ENCODE measurements at places on chromosomes 7 and 10.

DNA sequence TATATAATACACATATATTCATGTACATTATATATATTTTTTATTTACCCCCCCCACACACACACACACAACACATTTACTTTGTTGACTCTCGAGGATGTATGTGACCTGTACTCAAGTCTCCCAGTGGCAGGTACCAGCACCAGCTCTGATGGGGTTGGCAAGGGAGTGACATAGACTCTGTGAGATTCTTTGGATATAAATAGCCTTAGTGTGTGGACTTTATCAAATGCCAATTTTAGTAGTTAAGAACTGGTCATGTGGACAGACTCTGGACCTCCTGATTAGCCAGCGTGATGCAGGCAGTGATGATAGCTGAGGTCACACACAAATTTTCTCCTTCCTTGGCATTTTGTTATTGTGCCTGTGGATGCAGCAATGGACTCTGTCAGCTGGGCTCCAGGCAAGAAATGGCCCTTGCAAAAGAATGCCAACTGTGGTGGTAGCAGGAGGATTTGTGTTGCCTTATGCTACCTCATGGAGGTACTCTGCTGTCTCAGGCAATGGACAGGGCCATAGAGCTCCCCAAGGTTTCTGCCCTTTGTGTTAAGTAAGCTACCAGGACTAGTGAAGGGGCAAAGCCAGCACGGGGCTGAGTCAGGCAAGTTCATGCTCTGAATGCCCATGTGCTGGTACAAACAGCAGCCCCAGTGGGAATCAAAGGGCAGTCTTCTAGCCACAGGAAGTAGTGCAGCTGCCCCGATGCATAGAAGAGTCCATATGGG lies 224.6 kb upstream of the ZWINT start:
- DNase-seq = no peak

DNA sequence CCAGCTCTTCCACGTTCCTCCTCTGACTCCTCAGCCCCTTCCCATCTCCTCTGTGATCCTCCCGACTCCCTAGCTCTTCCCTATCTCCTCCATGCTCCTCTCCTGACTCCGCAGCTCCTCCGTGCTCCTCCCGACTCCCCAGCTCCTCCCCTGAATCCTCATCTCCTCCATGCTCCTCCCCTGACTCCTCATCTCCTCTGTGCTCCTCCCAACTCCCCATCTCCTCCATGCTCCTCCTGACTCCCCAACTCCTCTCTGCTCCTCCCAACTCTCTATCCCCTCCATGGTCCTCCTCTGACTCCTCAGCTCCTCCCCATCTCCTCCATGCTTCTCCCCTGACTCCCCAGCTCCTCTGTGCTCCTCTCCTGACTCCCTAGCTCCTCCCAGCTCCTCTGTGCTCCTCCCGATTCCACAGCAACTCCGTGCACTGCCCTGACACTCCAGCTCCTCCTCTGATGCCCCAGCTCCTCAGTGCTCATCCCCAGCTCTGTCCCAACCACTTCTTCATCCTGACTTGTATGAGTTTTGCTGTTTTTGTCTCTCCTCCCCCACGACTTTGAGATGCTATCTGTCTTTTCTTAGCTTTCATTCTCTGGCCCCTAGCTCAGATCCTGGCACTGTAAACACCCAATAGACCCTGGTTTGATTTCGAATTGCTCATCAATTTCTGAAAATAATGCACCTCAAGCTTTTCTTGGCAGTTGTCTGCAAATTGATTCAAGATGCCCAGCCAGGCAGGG lies 38.3 kb downstream of the OAT start:
- no peak for DNase-seq

- DNase-seq = peak; percentile 26
Observed at GRCh38 chr7:12638851-12639456, 48.5 kb upstream of the ARL4A start.

GRCh38 chr10:75672842-75673241 lies 241.4 kb downstream of the LRMDA start:
- DNase-seq = no peak

- DNase-seq = no peak
Observed at GRCh38 chr10:97796651-97797050, 24.9 kb upstream of the SFRP5 start.

- DNase-seq = no peak
Observed at GRCh38 chr7:47502240-47502877, 79.6 kb downstream of the TNS3 start.

- DNase-seq = no peak
Observed at GRCh38 chr7:463362-463781, 56.3 kb downstream of the PDGFA start.

DNA sequence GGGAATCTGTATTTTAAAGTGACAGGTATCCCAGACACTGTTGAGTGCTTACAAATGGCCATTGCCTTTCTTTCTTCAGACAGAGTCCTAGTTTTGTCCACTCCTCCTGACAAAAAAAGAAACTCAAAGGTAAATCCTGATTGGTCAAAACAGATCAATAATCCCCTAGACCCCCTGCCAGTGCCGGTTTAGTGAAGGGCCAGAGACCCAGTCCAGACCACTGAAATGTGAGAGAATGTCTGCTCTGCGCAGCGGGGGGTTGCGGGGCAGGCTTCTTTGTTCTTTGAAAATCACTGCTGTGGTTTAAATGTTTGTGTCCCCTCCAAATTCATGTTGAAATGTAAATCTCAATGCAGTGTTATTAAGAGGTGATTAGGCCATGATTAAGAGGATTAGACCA lies 177.7 kb upstream of the GPR26 start:
- no peak for DNase-seq

DNA sequence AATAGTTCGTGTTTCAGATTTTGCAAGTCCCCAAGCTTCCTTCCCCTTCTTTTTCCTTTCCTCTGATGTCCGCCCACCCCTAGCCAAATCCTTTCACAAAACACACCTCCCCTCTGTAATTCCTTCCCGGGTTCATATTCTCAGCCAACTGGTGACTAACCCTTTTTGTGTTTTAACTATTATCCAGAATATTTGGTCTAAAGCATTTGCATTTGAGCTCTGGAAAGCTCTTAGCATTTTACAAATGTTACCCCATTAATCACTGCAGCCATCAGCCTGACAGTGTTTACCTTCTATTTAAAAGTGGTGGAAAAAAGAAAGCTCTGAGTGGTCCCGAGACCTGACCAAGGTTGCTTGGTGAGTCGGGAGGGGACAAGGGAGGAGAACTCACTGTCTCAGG lies 139.0 kb downstream of the CREB5 start:
- no peak for DNase-seq

GRCh38 chr7:116232350-116232749 lies 22.0 kb downstream of the TES start:
- DNase-seq = no peak

DNA sequence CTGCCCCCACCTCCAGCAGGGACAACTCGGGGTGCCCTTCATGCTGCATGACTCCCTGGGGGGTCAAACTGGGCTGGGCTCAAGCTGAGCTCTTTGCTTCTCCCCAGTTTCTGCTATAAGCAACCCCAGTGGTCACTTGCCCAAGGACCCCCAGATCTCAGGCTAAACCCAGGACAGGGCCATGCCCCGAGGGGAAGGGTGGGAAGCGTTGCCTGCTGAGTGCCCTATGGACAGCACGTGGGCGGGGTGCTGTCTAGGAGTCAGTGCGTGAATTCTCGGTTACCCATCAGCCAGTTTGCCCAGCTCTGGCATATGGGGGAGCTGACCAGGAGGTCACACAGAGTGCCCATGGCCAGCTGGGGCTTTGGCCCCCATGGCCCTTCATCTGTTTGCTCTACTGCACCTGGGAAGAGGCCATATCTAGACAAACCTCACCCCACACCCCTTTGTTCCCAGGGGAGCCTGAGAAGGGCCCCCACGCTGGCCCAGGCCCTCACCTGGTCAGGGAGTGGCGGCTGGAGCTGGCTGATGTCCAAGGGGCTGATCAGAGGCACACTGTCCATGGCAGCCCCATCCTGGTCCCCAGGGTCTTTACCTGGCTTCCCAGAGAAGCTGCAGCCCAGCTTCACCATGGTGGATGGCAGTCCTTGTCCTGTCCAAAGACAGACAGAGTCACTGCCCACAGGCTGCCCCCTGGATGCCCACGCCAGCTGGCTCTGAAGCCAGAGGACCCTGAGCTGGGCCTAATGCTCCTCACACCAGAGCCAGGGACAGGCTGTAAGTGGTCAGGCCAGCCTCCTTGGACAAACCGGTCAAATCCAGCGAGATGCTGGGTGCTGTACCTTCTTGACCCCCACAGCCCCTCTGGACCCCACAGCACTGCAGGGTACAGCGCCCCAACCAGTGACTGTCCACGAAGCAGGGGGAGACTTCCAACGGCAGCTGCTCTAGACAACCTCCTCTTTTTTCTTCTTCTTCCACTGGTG lies 8.0 kb downstream of the CALY start:
- DNase-seq = no peak

DNA sequence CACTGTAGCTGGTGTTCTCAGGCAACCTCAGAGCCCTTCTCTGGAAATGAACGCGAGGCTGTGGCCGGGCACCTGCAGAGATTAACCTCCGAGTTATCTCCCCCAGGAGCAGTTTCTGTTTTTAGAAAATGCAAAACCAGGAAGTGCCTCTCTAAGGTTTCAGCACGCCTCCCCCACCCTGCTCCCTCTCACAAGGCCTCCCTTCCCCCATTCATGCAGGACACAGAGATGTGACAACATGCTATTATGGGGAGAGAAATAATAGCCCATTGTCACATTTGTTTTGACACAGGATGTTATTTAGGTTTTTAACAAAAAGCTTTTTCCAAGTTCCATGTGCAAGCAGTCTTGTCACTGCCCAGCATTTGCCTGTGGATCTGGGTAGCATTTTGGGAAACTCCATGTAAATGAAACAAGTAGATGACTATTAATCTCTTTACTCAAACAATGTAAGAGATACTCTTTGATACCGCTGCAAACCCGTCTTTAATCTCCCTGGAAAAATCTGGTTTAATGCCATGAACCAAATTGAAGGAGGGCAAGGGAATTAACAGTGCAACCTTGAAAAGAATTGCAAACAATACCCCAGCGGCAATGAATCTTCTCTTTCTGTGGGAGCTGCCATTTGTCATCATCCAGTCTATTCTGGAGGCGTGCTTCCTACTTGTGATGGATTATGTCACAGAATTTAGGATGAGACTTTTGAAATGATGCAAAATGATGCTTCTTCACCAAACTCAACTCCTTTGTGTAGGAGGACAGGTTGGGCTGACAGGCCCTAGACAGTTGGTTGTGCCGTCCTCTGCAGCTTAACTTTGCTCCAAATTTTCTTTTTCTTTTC lies 86.5 kb upstream of the NMT2 start:
- DNase-seq = no peak

GRCh38 chr10:6347391-6347951 lies 144.7 kb downstream of the PFKFB3 start:
- DNase-seq = no peak

GRCh38 chr7:21543528-21544302 lies 876 bp downstream of the DNAH11 start:
- DNase-seq = peak; percentile 24

GRCh38 chr10:78424723-78425122 lies 391.1 kb downstream of the RPS24 start:
- DNase-seq = no peak

DNA sequence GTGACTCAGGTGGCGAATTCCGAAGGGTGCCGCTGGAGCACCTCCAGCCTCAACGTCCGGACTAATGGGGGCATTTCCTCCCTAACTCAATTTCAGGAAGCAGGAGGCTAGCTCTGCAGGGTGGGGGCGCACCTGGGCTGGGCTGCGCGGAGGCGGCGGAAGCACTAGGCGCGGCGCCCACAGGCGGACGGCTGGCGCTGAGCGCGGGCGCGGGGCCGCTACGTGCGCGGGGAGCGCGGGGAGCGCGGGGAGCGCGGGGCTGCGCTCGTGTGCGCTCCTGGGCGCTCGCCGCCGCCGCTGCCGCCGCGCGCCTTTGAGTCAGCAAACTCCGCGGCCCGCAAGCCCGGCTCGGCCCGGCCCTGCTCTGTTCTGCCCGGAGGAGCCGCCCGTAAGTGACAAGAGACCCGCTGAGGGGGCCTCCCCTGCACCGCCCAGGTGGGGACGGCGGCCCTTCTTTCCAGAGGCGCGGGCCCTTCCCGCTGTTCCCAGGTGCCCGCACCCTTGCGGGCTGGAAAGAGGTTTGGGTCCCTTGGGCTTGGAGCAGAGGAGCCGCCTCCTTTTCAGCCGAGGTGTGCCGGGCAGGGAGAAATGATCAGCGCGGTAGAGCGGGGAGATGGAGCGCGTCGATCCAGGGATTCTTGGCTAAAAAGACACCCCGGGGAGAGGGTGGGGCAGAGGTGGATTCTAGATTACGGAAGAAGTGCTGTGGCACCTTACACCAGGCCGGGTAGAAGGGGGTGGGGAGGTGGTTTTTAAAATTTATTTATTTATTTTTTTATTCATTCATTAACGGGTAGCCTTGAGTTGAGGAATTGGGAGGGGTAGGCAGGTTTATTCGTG lies at the start of gene SNX10:
Gene SNX10, plus strand, starts transcription at position 164 of the 840 bp plus-strand sequence. CDS start 54,581 bp downstream, outside the sequence.
- DNase-seq = peak; percentile 67

GRCh38 chr7:120860156-120860555 lies 2.2 kb upstream of the TSPAN12 start:
- no peak for DNase-seq

- DNase-seq = no peak
Observed at GRCh38 chr10:24223953-24224352, 15.0 kb downstream of the KIAA1217 start.

DNA sequence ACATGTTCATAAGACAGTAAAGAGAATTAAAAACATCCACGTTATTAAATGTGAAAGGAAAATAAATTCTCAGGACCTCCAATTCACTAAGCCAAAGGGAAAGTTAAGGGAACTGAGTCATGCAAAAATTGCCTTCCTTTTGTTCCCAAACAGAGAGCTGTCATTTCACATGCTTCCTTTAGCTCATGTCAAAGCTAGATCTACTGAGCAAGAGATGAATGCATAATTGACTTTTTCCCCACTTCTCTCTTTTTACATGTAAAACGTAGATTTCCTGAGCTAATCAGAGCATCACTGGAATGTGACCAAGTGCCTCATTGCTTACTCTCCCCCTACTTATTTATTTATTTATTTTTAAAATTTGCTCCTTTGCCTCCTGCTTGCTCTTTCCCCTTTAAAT lies 129.1 kb upstream of the AMPH start:
- no peak for DNase-seq

- DNase-seq = peak; percentile 58
Observed at GRCh38 chr10:22251751-22252223, 34.0 kb upstream of the EBLN1 start.

DNA sequence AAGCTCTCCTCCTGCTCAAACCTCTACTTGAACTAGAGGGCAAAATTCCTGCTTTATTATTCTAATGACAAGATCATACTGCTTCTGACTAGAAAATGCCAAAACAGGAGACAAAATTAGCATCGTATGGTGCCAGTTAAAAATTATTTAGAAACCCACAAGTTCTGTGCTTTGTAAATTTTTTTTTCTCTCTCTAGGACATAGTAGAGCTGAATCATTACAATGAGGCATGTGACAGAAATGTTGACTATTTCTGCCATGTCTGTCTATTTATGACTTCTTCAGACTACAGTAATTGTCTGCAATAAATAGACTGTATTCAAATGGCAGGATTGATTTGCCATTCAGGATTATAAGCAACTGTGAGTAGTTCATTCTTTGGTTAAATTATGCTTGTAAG lies 335.8 kb downstream of the PRPF18 start:
- no peak for DNase-seq

Measured in NCI-H774 (cell line).